Suprapubic skin (tissue), 4 donors: ENCODE measurements at places on chromosomes 1 and 21. TPM values are rescaled to one million over a fixed set of nuclear protein-coding genes. Genes with fewer than 3 reads are reported as not detected.

ZYG11A gene
- total RNA-seq: not detected

PLA2G2D gene
- not detected for total RNA-seq

ZNF695 gene
- total RNA-seq: 0.70 TPM

GRCh38 chr21:42744520-42745445 is 91.4 kb downstream of the PDE9A start:
- DNase-seq: no peak

DNA sequence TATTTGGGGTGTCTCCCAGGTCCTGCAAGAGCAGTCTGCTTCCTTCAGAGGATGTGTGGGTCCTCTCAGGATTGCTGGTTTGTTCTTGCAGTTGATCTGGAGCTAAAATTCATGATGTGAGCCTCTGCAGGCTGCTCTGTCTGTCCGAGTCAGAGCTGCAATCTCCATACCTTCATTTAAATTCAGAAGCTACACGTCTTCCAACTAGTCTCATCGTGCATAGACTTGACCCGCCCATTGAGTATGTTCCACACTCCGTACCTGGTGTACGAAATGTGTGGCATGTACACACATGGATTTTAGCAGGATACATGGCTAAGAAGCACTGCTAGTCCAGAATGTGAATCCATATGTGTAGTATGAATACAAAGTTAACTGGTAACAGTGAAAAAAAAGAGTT is 25.0 kb upstream of the RGS2 start:
- DNase-seq: no peak
